ENCODE measurements at places on chromosomes 7 and 10.

GRCh38 chr7:47792521-47793121 is 155.6 kb downstream of the PKD1L1 start:
- DNase-seq, result no peak

DNA sequence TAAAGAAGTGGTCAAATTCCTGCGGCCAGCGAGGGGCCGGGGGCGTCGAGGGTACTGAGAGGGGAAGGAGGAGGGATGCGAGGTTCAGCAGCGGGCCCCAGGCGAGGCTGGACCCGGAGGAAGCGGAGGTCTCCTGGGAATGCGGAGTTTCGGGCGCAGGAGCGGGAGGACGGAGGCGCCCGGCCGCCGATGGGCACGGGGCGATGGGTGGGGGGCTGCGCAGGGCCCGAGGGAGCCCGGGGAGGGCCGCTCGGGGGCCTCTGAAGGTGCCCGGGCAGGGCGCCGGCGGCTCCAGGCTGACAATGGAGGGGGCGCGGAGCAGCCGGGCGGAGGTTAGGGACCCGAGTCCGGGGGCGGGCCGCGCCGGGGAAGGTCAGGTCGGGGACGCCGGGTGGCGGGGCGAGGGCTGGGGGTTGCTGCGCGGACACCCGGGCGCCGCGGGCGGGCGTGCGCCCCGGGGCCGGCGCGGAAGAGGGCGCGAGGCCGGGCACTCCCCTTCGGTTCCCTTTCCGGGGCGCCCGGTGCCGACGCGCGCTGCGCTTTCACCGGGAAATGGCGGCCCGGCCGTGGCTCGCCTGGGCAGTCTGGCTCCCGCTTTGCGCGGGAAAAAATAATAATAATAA is 683 bp downstream of the MACROH2A2 start:
- DNase-seq, result peak; percentile 10

- DNase-seq, result no peak
Observed at GRCh38 chr10:97452352-97452751, 6.4 kb downstream of the ZDHHC16 start.

- DNase-seq, result peak; percentile 43
Observed at GRCh38 chr7:142854372-142855113, at the start of gene EPHB6. TSS of gene EPHB6 (plus strand) at chr7:142855076. CDS start at chr7:142863228, 8,152 bp downstream.

GRCh38 chr7:78716876-78717275 is 736.6 kb downstream of the MAGI2 start:
- no peak for DNase-seq

- DNase-seq, result no peak
Observed at GRCh38 chr10:94216201-94216600, 146.5 kb downstream of the NOC3L start.

DNA sequence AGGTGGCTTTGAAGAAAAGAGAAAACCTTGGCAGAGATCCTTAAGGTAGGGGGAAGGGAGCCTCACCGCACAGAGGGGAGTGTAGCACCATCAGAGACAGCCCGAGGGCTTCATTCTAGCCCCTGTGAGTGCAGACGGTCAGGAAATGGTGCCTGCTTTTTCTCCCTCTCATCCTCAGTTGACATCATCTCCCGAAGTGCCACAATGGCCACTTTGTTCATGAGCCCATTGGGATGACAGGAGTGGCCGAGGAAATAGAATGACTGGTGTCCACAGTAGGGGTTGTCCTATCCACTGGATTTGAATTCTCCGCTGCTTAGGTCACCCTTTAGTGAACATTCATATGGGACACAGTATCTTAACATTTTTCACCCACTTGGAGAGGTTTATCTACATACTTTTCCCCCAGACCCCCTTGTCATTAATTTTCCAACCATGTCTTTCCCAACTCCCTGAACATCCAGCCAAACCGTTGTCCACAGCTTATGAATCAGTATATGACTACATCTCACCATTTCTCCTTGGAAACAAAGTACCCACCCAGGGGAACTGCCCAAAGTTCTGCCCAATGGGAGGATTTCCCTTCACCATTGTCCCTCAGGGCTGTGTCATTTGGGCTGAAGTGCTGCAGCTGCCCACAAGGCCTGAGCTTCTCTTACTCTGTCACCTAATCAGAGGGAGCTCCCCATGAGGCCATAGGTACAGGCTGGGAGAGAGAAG is 108.8 kb downstream of the ADCY1 start:
- no peak for DNase-seq

GRCh38 chr7:11726794-11727155 is 105.2 kb downstream of the THSD7A start:
- DNase-seq, result peak; percentile 86

DNA sequence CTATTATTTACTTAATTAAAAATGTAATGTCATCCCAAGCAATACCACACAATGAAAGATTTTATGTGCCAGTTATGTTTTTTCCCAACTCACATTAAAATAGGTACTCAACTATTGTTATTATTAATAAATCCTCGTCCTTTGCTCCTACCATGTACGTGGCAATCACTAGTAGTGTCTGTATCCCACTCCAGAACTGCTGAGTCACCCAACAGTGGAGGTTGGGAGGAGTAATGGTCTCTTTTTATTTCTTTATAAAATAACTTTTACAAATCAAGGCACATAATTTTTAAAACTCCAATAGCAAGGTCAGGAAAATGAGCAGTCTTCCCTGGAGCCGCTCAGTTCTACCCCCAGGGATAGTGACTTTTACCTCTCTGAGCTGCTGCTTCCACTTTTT is 273.5 kb upstream of the PLPP4 start:
- no peak for DNase-seq

GRCh38 chr7:15370441-15370840 is 191.4 kb downstream of the AGMO start:
- DNase-seq, result no peak

- no peak for DNase-seq
Observed at GRCh38 chr7:124059375-124059774, 26.5 kb upstream of the TMEM229A start.

- DNase-seq, result no peak
Observed at GRCh38 chr10:45375101-45375500, 1.1 kb downstream of the ALOX5 start.

- DNase-seq, result no peak
Observed at GRCh38 chr7:2497500-2498336, 21.5 kb upstream of the GRIFIN start.

DNA sequence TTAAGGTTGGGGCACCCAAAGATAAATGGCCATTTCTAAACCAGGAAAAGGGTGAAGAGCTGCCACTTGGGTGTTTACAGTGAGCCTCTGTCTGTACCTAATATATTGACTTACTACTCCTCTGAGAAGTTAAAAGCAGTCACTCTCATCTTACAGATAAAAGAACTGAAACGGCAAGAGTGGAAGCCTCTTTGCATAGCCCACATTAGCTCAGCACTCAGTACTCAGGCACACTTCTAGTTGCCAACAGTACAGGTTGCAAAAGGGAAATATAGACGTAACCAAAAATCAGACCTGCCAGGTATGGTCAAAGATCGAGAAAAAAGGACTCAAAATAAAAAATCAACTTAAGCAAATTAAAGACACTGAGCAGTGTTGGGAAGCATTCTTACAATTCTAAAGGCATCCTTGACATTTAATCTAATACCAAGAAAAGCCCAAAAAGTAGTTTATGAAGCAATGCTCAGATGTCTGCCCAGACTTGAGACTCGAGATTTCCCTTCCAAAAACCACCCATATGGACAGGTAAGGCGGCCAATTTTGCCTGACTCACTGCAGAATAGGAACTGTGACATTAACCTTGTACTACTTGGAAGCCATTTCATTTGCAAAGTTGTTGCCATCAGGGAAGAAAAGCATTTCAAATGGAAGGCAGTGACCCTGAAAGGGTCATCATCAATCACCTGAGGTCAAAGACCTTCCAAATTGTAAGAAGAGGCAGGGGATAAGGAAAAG is 139.3 kb downstream of the SLC25A13 start:
- no peak for DNase-seq

DNA sequence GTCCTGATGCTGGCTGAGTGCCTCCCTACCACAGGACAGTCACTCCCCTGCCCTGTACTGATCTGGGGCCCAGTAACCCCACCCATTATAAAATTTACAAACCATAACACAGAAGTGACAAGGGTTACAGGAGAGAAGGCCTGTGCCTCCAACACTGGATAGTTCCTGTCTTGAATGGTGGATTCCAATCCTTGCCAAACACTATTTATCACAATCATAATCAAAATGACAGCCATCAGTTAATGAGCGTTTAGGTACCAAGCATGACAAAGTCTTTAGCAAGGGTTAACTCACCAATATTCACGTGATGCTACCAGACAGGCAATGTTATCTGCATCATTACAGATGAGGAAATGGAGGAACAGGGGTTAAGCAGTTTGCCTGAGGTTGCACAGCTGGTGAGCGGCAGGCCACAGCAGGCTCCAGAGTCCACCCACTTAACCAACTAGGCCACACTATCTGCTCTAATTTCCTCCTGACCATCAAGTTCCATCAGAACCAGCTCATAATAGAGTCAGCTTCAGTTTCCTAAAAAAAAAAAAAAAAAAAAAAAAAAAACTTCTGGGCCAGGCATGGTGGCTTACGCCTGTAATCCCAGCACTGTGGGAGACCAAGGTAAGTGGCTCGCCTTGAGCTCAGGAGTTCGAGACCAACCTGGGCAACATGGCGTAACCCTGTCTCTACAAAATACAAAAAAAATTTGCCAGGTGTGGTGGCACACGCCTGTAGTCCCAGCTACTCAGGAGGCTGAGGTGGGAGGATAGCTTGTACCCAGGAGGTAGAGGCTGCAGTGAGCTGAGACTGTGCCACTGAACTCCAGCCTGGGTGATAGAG is 14.2 kb downstream of the PDLIM1 start:
- no peak for DNase-seq

- no peak for DNase-seq
Observed at GRCh38 chr10:17222329-17222728, 5.7 kb upstream of the VIM start.

DNA sequence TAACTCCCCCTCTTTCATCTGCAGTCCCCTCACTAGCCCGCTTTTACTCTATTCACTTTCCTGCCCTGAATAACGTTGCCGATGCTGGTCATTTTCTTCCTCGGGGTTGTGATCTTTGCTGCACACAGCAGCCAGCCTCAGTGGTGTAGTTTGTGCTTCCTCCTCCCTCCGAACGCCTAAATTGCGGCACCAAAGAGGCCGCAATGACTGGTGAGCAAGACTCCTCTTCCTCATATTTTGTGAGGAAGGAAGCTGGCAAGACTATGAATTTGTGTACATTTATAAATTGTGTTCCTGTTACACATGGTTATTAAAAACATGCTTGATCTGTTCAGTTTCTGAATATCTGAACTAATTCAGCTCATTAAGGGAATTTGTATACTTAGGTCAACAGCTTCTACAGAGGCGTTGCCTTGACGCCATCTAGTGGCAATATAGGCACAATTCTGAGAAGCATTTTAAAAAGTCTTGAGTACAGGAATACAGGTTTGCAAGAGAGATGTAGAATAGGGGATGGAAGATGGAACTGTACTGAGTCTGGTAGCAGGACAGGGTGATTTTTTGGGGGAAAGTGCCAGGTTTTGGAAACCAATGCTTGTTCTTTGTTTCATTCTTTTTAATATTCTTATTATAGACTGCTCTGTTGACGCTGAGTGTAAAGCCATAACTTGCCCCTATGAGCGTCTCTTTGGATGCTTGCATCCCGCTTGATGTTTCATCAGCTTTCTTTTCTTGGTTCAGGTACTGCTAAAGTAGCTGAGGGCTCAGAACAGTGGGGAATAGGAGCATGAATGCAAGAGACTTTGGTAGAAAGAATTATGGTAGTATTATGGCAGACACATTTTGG is 4.1 kb upstream of the TAS2R5 start:
- DNase-seq, result peak; percentile 53

- DNase-seq, result no peak
Observed at GRCh38 chr10:129658376-129659072, 191.5 kb downstream of the MGMT start.

DNA sequence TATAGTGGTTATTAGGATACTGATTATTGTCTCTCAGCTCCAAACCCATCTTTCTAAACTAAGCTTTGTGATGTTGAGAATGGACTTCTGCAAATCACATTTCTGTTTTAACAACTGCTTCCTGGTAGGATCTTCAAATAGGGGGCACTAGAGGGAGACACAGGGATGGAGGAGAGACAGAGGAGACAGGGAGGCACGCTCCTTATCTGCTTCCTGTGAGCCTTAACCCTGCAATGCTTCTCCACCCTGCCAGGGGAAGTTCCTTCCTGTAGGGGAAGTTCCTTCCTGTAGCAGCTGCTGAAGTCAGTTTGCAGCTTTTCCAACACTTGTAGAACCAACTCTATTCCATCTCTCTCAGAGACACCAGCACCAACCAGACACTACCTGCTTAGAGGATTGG is 847.2 kb downstream of the CCSER2 start:
- DNase-seq, result no peak

DNA sequence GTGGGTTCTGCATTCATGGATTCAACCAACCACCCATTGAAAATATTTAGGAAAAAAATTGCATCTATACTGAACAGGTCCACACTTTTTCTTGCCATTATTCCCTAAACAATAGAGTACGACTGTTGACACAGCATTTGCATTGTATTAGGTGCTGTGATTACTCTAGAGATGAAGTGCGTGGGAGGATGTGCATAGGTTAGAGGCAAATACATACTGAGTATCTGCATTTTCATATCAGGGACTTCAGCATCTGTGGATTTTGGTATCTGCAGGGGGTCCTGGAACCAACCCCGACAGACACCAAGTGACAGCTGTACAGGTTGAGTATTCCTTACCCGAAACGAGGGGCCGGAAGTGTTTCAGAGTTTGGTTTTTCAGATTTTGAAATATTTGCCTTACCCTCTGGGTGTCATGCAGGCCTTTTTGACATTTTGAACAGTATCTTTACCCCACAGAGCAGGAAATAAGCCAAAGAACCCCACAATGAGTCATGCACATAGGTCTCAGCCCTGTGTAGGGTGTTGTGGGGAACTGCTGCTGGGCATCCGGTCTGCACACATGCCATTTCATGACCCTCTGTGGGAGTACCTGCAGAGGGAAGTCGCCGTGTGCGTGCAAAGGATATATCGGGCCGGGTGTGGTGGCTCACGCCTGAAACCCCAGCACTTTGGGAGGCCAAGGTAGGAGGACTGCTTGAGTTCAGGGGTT is 14.5 kb downstream of the NUDT5 start:
- no peak for DNase-seq

- DNase-seq, result no peak
Observed at GRCh38 chr7:114854369-114854768, 67.5 kb upstream of the MDFIC start.

DNA sequence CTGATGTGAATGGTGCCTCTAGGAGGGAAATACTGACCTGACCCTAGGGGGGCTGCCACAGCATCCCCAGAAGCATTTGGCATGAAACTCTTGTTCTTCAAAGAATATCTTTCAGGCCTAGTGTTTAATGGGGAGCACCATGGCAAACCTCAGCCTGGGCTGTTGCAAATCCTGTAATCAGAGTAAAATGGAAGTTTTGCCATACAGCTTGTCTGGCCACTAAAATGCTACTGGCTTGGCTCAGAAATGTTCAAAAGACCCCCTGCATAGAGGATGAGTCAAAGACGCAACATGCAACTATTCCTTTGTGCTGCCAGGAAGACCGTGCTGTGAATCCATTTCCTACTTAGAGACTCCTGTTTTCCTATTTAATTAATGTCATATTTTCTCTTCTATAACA is 26.7 kb downstream of the HECW1 start:
- peak; percentile 83 for DNase-seq
